ENCODE measurements at places on chromosomes 13 and 19.
A peak's percentile ranks its signal among the peaks of the same experiment; 100 is the strongest.

GRCh38 chr19:51727349-51727880 lies 3.6 kb upstream of the HAS1 start:
- DNase-seq: no peak

DNA sequence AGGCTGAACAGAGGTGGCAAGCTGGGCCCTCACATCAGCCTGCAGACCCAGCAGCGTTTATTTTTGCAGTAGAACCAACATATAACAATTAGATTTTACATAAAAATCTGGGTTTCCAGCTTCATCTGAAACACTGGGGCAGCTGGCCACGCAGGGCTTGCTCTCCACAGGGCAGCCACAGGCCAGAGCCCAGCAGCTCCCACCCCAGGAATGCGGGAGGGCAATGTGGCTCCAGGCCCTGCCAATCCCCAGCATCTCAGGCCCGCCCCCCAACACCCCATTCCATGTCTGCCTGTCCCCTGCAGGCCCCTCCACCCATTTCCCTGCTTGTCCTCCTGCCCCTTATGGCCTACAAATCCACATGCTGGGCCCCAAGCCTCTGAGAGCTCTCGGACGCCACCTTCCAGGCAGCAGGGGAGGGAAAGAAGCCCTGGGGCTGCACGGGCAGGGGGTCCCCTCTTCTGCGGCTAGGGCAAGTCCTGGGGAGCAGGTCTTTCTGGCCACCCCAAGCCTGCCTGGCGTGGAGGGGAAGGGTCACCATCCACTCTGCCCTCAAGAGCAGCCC lies 15.0 kb upstream of the VSTM2B start:
- no peak for DNase-seq

DNA sequence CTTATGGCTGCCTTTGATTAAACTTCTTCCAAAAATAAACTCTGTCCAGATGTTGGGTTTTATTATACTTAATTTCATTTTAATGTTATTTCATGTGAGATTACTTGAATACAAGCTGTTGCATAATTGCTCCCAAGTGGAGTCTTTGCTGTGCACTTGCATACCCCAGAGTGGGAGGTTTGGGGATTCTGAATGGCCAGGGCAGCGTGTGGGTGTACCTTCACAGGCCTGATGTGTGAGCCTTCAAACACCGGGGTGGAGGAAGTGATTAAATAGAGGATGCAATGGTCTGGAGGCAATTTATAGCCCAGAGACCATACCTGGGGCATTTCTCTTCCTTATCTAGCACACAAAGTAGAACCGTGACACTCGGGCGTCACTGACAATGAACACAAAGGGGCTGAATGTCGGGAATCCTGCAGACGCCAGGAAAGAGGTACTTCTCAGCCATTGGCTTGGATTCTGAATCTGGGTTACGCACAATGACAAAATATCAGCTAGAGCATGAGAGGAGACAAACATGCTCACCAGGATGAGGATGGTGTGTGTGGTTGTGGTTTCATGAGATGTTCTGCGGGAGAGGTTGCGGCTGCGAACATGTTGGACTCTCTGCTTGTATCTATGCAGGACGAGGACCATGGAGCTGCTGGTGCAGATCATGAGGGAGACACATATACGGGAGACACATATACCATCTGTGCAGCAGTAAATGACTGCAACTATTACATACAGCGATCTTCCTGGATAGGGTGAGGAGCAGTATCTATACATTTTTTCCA lies 7.1 kb upstream of the LILRA5 start:
- DNase-seq: no peak

GRCh38 chr19:13764101-13764807 lies at the start of gene MRI1:
MRI1 (plus strand) TSS chr19:13764522; CDS start chr19:13764589, 67 bp downstream.
- DNase-seq: peak; percentile 63

DNA sequence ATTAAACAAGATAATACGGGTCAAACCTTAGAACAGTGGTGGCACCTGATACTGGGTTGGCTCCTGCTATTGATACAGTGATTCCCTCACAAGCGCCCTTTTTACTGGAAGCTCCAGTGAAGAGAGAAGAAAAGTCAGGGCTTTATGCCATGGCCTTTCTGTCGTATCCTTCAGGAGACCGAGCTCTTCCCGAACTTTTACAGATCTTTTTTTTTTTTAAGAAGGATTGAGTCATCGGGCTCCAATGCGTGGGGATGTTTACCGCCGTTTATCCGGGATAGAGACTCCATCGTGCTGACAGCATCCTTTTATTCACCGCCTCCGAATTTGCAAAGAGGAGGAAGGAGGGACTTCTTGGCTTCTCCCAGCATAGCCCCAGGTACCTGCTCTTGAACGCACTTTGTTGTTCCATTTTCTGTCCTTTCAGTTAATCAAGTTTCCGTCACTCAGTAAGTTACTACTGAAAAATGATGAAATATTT lies 574 bp downstream of the ZNF227 start:
- peak; percentile 20 for DNase-seq

DNA sequence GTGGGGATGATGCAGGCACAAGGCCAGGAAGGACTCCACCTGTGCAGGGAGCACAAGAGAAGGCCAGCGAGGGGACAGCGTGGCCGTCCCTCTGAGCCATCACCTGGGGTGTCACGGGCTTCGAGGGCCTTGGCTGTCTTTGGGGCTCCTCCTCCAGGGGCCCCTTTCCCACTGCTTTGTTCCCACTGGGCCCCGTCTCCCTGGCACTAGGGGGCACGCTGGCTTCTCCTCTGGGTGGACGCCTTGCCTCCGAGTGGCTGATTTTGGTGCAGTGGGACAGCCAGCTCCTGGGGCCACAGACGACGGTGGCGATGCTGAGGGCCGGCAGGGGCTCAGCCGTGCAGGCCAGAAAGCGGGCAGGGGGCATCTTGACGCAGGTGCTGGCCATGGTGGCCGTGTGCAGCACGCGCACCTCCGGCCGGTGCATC lies 43.2 kb upstream of the GRTP1 start:
- no peak for DNase-seq
